Mucosa of gallbladder (tissue), 1 donor: ENCODE measurements at places on chromosomes 16 and 17. TPM values are rescaled to one million over a fixed set of nuclear protein-coding genes. Genes with fewer than 3 reads are reported as not detected.

GRCh38 chr16:89785523-89786155 is 30.8 kb downstream of the FANCA start:
- peak; percentile 12 for DNase-seq

DNA sequence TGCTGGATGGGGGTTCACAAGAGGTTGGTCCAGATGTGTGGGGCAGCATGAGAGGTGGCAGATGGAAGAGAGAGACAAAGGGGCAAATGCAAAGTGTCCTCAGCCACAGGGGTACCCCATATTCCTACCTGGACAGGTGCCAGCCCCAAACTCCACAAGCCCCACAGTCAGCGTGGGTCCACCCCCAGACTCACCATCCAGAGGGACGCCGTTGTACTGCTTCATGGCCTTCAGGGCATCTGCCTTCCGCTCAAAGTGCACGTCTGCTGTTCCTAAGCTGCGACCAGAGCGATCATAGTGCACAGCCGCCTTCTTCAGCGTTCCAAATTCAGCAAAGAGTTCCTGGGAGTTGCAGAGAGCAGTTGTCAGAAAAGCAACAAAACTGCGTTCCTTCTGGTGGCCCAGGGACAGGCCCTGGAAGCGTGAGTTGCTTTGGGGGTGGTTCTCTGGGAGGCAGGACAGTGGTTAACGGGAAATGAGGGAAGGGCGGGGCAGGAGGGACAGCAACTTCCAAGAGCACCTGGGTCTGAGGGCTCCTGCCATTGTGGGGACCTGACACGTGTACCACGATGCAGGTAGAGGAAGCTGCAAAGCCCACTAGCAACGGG is 2.3 kb downstream of the ALYREF start:
- DNase-seq, result no peak

DNA sequence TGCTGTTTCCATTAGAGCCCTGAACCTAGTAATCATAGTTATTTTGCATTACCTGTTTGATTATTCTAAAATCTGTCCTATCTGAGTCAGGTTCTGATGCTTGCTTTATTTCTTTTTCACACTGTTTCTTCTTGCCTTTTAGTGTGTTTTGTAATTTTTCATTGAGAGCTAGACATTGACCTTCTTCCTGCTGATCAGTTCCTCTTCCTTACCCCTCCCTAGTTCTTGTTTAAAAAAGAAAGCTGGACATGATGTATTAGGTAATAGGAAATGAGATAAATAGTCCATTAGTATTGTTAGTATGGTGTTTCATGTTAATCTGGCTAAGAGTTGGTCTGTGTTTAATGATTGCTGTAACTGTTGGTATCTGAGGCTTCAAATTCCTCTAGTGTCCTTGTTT is 13.4 kb downstream of the WWP2 start:
- DNase-seq, result no peak

- DNase-seq, result no peak
Observed at GRCh38 chr16:81447383-81448101, 2.9 kb downstream of the CMIP start.

GFER gene
- total RNA-seq, result 34.3 TPM

KRT28 gene
- not detected for total RNA-seq

DNA sequence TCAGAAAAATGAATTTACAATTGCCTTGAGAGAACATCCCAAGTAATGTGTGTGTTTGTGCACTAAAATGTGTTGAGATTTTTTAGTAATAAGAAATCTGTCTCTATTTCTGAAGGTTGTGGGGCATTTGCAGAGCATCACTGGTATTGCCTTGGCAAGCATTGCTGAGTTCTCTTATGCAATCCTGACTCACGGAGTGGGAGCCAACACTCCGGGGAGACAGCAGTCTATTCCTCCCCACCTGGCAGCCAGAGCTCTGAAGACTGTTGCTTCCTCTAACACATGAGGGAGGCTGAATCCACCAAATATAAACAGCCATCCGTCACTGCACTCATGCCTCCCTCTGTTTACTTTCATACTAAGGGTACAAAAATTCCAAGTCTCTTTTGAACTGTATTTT is 10.6 kb downstream of the CNTD1 start:
- DNase-seq, result no peak

C1QTNF8 gene
- not detected for total RNA-seq
